ENCODE measurements at places on chromosomes 4 and X.

DNA sequence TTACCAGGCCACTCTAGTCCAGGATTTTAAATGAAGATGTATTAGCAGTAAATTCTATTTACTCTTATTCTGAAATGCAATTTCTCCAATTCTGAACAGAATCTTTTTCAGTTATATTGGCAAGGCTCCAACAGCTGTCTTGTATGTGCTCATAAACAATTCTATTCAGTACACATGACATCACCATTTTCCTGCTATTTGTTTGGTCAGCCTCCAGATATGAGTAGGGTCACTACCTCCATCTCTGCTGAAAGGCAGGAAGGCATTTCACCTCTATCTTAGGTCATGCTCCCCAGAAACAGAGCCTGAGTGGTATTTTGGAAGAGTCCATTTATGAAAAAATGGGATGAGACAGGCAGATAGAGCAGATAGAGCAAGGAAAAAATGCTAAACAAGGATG is 151.1 kb upstream of the ADGRL3 start:
- DNase-seq, result no peak

DNA sequence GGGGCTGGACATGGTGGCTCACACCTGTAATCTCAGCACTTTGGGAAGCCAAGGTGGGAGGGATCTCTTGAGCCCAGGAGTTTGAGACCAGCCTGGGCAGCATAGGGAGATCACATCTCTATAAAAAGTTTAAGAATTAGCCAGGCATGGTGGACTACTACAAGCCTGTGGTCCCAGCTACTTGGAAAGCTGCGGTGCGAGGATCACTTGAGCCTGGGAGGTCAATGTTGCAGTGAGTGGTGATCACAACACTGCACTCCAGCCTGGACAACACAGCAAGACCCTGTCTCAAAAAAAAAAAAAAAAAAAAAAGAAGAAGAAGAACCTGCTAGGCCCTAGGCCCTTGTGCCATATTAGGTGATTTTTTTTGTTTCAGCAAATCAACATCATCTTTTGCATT is 12.2 kb downstream of the SRD5A3 start:
- DNase-seq, result no peak

DNA sequence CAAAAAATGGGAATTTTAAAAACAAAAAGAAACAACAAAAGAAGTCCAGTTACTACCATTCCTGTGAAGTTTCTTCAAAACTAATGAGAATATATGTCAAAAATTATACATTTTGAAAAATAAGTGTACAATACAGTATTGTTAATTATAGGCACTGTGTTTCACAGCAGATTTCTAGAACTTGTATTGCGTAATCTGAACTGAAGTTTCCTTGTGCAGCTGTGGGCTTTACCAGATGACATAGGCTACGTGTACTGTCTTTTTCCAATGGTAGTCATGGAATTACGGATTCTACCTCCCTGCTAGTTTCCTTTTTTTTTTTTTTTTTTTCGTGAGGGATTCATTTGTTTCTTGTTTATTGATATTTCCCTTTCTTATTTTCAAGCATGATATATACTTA is 113.8 kb upstream of the GABRA2 start:
- no peak for DNase-seq

DNA sequence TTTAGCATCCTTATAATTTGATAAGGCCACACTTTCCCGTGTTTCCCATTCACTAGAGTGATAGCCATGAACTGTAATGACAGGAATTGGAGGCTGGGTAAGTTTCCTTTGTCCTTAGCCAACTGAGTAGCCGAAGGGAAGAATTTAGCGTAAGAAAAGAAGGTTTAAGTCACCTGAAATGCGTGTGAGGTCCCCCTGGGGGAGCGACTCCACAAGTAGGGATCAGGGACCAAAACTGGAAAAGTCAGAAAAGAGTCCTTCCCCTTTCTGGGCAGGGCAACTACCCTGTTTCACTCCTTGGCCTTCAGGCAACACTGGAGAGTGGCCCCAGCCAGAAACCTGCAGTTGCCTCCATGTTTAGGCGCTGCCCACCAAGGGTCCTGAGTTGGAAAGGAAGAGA is 81.6 kb upstream of the MED14 start:
- no peak for DNase-seq

DNA sequence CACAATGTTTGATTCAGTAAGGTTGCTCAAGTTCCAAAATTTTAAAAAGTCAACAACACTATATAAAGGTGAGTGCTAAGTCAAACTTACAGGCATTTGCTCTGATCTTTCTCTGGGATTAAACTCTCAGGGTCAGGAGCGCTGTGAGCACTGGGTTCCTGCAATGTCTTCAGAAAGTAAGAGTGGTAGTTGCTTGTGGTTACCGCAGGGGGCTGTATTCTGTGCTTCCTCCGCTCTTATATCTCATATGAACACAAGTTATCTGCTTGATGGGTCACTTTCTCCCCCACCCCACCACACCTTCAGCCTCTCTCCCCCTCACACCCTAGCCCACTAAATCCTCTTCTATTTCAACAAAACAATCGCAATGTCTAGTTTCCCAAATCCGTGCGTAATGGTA is 116.4 kb upstream of the IGSF1 start:
- no peak for DNase-seq

DNA sequence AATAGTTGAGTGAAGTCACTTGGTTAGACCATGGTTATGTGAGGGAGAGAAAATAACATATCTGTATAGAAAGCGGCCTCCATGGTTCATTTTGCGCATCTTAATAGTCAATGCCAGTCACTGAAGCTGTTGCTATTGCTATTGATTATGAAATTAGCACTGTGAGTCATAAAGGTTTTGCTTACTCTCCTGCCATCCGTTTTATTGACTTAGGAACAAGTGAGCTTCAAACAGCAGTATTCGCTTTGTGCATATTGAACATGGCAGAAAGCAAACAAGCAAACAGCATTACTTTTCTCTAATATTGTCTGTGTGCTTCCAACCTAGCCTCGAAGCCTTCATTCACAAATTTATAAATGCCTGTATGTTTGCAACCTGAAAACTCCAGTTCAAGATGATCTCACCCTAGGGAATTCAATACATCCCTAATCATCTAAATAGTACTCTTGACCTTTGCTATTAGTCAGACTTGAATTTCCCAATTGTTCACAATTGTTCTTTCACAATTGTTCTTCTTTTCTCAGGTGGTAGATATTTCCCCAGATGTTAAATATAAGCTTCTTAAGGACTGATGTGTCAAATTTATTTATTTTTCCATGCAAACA is 55.9 kb upstream of the GABRA2 start:
- no peak for DNase-seq

DNA sequence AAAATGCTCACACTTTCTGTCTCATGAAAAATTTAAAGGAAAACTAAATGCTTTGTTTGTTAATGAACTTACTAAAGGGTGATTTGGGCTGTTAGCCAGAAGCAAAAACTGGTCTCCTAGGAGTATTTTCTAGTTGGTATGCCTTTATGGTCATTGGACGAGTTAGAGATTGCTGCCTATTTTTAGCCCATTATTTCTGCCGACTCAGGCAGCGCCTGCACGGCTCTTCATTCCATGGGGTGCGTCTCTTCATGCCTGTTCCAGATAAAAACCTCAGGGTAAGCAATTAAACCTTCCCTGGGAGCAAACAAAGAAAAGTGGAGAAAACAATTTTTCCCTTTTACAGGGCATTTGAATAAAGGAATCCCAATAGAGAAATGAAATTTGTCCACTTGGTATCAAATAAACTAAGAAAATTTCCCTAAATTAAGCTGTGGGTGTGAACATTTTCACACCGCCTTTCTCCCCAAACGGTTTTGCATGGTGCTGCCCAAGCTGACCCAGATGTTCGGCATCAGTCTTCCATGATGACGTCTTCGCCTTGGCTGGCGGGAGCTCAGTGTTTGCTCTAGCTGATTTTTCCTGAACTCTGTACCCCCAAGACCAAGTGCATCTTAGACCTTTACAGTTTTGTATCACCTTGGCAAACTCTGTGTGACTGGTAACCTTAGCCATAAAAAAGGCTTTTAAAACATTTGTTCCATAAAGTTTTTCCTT is 61.7 kb upstream of the ADGRG2 start:
- no peak for DNase-seq

All from CD4-positive, alpha-beta T cell (primary cell).